ENCODE measurements at places on chromosomes 2 and 18.

DNA sequence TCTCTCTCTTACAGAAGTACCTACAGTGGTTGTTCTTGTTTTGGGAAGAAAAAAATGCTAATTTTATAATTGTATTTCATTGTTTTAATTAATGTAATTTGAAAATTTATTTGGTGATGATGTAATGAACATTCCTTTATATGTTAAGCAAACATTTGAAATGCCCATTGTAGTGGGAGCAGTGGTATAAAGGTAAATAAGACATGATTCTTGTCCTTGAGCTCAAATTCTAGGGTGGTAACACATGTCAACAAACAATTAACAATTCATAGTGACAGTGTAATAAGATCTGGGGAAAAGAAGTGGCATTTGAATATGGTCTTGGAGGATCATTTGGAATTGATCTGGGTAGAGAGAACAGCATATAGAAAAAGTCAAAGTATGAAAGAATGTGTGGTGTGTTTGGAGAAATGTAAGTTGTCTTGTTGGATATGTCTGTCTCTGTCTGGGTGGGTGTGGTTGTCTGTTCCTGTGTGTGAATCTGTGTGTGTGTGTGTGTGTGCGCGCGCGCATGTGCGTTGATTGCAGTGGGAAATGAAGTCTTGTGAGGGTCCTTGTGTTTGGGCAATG, 5.8 kb downstream of the PTPN4 start:
- DNase-seq: no peak

DNA sequence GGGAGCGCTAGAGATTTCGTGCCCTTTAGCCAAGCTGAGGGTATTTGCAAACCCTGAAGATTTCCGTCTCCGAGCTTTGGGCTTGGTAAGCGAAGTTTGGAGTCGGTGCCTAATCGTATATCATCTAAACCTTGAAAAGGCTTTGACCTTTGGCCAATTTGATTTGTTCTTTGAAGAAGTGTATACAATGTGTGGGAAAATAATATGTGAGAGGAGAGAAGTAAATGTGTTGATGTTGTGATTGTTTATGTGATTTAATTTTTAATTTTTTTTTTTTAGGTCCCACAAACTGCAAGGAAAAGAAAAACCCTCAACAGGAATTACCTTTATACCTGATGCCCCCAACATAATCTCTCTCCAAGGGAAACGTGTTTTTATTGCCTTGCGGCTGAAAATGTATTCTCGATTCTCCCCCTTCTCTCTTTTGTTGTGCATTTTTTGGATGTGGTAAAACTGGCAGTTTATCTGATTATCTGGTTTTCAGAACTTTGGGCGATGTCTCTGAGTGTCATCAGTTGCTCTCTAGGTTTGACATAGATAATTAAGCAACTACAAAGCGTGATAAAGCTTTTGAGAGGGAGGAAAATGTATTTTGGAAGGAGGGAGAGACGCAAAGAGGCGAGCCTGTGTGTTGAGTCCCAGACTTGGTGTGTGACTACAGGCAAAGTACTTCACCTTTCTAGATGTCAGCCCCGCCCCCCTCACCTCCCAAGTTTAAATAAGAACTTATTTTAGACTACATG, 912 bp upstream of the FBXO11 start:
- no peak for DNase-seq

GRCh38 chr18:24560511-24560981, 100.1 kb downstream of the HRH4 start:
- DNase-seq: peak; percentile 27

DNA sequence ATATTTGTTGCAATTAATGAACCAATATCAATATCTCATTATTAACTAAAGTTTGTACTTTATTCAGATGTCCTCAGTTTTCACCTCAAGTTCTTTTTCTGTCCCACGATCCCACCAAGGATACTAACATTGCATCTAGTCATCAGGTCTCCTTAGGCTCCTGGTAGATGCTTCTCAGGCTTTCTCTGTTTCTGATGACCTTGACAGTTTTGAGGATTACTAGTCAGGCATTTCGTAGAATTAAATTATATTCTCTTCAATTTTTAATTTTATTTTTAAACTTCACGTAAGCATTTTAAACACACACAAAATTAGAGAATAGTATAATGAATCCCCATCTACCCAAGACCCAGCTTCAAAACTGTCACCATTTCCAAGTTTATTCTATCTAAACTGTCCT, 5.6 kb upstream of the ACYP2 start:
- DNase-seq: no peak

DNA sequence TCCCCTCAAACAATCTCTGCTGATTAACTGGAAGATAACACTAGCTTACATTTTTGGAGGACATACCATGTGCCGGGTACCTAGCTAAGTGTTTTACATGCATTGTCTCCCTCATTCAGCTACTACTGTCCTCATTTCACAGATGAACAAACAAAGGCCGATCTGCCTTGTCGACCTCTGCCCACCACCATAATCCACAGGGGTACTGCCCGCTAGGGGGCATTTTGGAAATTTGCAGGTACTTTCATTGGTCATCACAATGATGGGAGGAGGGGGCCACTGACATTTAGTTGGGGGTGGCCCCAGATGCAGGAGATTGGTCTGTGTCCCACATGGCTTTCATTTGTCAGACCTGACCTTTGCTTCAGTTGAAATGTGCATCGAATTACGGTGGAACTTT, 3.9 kb upstream of the TMEM163 start:
- no peak for DNase-seq

GRCh38 chr2:36564377-36564930, 33.5 kb downstream of the FEZ2 start:
- DNase-seq: no peak

- no peak for DNase-seq
Measured at GRCh38 chr18:57804557-57804956, 1.4 kb upstream of the ATP8B1 start.

DNA sequence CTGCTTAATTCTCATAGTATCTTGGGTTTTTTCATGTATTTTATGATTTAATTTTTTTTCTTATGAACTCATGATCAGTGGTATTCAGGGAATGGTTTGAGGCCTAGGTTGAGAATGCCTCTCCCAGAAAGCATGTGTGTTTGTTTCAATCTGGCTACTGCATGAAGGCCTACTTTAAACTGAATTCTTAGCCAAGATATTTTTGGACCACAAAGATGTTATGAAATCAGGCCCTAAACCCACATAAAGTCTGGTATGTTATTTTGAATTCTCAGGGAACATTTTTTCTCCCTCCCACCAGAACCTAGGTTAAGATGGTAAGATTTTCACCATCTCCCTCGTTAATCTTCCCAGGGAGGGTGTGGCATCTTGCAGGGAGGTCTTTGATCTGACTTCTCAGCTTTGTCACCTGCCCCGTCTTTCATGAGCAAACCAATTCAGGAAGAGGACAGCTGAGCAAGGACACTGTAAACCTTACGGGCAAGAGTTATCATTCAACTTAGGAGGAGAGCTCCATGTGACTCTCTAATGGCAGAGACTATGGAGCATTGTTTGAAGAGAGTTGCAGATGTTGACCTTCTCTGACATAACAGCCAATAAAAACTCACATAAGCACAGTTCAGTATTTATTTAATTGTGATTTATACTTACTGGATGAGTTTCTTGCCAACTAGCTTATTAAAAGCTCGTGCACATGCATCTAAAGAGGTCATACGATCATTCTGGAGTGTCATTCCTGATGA, 21.3 kb upstream of the ACKR3 start:
- peak; percentile 78 for DNase-seq

DNA sequence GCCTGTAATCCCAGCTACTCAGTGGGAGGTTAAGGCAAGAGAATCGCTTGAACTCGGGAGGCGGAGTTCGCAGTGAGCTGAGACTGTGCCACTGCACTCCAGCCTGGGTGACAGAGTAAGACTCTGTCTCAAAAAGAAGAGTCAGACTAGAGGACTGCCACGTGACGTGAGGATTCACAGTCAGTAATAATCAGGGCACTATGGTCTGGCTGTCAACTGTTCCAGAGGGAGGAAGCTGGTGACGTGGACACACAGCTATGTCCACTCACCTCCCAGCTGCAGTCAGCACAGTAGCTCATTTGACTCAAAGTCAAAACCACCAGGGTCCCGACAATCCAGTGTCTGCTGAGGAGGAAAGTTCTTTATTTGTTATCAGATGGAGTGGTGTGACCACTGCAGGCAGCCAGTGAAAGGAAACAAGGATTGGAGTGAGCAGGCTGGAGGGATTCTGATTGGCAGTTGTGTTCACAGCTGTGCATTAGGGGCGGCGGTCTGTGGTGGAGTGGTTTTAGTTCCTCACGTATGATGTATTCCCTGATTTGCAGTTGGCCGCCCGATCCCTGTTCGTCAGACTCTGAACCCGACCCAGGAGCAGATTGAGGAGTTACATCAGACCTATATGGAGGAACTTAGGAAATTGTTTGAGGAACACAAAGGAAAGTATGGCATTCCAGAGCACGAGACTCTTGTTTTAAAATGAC, 37.9 kb downstream of the MOGAT1 start:
- peak; percentile 98 for DNase-seq

DNA sequence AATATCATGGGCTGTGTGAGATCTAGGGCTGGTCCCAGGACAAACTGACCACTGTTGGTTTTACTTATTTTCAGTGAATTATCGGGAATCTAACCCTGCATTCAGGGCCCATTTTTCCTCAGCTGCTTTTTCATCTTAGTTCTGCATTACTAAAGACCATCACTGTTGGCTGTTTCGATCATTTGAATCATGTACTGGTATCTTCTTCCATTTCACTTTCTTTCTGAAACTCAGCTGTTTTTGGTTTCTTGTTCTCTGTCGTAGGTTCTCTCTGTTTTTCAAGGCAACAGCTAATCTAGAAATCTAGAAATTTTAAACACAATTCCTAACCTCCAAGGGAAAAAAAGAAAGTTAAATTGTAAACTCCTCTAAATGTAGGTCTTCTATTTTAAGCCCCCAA, 159.9 kb upstream of the SESTD1 start:
- no peak for DNase-seq

GRCh38 chr18:67410075-67411070, 106.1 kb downstream of the DSEL start:
- DNase-seq: peak; percentile 38

DNA sequence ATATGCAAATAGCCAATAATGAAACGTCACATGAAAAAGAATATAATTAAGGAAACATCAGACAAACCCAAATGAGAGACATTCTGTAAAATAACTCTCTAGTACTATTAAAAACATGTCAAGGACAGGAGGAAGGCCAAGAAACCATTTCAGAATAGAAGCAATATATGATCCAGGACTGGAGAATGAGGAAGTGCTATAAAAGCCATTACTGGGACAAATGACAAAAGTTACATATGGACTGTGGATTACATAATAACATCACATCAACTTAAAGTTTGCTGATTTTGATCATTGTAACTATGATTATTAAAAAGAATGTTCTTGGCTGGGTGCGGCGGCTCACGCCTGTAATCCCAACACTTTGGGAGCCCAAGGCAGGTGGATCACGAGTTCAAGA, 81.3 kb downstream of the CRACDL start:
- DNase-seq: no peak

- DNase-seq: peak; percentile 77
Measured at GRCh38 chr2:100730290-100730868, 89.6 kb upstream of the NPAS2 start.

GRCh38 chr2:2683606-2684224, 352.6 kb upstream of the MYT1L start:
- DNase-seq: no peak

DNA sequence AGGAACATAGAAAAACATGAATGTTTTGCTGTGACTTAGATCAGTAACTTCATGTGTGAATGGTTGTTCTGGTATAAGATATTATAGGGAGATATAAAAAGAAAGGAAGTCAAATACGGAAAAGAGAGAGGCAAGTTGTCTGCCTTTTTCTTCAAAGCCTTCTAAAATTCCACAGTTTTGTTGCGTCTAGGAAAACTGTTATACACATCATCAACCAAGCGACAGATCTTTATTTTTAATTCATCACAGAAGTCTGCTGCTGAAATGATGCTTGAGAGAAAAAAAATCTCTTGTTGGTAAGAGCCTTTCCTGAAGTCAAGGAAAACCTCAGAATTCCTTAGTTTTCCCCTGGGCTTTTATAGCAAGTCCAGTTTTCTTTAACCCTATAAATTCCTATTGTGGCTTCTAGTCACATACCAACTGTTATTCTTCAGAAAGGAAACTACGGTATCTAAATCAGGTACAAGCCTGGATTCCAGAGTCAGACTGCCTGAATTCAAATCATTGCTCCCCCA, 36.3 kb upstream of the TANC1 start:
- peak; percentile 92 for DNase-seq

- no peak for DNase-seq
Measured at GRCh38 chr2:144490857-144491256, 29.1 kb downstream of the ZEB2 start.

- DNase-seq: no peak
Measured at GRCh38 chr2:222907048-222907447, 46.2 kb downstream of the ACSL3 start.

- DNase-seq: peak; percentile 91
Measured at GRCh38 chr2:71631411-71631931, 178.1 kb downstream of the DYSF start.

DNA sequence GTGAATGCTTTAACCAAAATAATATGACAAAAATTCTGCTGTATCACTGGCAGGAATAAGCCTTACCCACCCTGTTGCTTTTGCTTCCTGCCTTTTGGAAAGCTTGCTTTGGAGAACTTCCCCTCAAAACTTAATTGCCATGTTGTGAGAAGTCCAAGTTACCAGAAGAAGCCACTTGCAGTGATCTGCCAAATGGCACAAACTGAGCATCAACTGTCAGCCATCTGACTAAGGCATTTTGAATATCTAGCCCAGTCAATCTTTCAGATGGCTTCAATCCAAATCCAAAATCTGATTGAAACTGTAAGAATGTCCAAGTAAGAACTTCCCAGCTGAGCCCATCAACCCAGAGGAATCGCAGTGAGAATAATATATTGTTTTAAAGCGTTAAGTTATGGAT, 216.5 kb upstream of the ZC3H15 start:
- DNase-seq: no peak

DNA sequence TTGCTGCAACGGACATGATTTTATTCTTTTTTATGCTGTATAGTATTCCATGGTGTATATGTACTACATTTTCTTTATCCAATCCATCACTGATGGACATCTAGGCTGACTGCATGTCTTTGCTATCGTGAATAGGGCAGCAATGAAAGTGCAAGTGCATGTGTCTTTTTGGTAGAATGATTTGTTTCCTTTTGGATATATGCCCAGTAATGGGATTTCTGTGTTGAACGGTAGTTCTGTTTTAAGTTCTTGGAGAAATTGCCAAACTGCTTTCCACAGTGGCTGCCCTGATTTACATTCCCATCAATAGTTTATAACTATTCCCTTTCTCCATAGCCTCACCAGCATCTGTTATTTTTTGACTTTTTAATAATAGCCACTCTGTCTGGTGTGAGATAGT, 99.7 kb upstream of the CRIM1 start:
- DNase-seq: no peak

GRCh38 chr2:172181840-172182239, 79.1 kb upstream of the DLX2 start:
- DNase-seq: no peak

DNA sequence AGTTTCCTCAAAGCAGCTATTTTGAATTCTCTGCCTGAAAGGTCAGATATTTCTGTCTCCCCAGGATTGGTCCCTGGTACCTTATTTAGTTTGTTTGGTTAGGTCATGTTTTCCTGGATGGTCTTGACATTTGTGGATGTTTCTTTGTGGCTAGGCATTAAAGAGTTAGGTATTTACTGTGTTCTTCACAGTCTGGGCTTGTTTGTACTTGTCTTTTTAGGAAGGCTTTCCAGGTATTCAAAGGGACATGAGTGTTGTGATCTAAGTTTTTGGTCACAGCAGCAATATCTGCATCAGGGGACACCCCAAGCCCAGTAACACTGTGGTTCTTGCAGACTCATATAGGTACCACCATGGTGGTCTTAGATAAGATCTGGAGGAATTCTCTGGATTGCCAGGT, 11.8 kb downstream of the MYO3B start:
- DNase-seq: no peak

Data from fibroblast of skin of right biceps (primary cell).